ENCODE measurements at places on chromosomes 4 and X.

DNA sequence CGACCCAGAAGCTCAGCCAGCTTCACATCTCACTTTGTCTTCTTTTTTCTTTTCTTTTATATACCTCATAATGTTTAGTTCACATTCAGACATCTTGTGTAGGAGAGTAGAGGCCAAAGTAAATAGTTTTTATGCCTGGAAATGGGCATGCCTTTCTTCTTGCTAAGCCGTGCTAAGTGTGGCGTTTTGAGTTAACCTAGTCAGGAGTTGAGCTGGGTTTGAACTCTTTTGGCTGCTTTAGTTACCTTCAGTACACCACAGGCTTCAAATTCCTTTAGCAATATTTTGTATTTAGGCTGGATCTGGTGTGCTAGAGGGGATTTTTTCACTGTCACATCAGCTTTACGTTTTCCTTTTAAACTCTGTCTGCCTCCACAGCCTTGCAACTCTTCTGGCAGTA, 300.8 kb downstream of the ZNF674 start:
- no peak for DNase-seq

GRCh38 chrX:40065296-40066046, 32.3 kb downstream of the BCOR start:
- no peak for DNase-seq

DNA sequence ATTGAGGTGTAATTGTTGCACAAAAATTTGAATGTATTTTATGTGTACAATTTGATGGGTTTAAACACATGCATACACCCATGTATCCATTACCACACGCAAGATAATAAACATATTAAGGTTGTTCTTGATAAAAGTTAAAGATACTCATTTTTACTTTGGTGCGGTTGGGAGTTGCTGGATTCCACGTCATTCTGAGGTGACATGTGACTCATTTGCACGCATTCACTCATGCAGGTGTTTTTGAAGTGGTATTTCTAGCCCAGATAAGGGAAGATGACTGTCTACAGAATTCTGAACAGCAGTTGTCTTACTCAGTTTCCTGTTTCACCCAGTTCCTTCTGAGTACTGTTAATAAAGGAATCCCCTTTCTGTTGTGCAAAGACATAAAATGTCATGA, 142.0 kb downstream of the RTL3 start:
- peak; percentile 31 for DNase-seq

DNA sequence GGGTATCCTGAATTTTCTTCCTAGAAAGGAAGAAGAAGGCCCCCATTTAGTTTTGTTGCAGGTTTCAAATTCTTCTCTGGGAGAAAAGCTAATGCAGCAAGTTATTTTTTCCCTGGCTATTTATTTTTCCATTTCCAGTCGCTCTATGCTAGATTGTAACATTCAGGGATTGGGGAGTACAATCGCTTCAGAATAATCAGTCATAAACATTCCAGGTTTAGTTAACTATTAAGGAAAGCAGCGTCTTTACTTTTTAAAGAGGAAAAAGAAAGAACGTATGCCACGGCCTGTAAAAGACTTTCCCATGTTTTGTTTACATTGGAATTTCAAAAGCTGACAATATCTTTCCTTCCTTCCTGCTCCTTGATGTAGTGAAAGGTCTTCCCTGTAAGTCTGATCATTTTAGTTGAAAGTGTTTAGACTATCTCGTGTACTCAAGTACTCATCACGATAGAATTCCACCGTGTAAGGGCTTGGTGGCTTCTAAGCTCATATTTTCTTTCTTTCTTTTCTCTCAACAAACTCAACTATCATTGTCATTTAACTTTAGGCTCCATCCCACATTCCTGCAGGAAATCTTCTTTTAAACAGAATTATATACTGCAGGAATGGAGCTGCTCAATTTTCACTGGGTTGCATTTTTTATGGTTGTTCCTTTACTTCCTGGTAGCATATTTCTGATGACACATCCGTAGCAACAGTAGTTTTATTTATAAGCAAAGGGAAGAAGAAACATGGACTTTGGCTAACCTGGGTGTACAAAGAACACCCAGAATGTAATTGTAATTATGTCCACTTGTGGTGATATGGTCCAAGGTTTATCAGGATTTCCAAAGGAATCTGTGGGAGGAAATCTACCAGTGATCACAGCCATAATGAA, 213.1 kb upstream of the FAT1 start:
- no peak for DNase-seq

- DNase-seq: no peak
These were observed 107.6 kb downstream of the QRFPR start for GRCh38 chr4:121273191-121273590.
